ENCODE measurements at places on chromosomes 11 and 22.

DNA sequence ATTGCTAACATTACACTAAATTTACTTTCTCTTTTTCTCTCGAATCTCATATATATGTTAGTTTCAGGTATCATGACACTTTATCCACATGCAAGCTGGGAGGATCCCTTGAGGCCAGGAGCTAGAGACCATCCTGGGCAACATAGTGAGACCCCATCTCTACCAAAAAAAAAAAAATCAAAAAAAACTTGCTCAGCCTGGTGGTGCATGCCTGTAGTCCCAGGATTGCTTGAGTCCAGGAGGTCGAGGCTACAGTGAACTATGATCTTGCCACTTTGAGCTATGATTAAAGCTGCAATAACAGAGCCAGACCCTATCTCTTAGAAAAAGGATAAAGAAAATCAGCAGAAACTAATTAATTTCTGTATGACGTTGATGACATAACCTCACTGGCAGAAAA, 3.7 kb upstream of the UPK3A start:
- no peak for DNase-seq

DNA sequence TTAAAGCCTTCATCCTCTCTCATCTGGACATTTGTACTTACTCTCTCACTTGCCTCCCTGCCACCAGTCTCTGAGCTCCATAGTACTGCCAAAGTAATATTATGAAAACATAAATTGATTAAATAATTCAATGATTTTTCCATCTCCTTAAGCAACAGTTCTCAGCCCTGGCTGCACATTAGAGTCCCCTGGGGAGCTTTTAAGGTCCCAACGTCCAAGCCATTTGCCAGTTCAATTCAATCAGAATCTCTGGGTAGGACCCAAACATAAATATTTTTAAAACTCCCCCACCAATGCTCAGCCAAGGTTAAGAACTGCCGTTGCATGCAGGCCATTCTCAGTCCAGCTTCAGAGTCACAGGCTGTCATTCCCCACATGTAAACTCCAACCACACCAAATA, 114.4 kb upstream of the BMAL1 start:
- no peak for DNase-seq

- no peak for DNase-seq
These were observed 73.2 kb downstream of the RAB38 start for GRCh38 chr11:88101881-88102597.

- no peak for DNase-seq
These were observed 112.9 kb upstream of the DDI1 start for GRCh38 chr11:103923451-103923931.

DNA sequence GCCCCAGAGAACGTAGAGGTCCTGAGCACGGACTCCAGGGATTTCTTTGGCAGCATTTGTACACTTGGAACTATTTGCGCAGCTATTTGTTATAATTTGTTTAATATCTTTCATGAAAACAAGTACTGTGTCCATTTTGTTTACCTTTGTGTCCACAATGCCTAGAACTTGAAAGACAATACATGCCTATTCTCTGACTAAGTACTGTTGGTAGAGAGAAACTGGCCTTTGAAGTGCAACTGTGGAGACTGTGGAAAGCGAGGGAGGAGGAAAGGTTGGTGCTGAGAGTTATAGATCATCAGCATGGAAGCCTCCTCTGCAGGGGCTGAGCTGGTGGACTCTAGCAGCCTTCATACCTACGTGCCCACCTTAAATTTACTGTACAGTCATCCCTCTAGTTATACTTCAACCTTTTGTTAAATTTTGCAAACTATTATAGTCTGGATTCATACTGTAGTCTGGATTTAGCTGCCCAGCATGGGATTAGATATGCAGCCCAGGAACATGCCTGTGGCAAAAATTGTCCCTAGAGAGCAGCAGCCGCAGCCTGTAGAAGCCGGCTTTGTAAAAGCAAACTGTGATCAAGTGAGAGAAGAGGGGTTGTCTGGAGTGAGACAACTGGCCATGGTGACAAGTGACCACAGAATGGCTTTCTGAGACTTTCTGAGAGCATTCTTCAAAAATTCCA, 24.2 kb upstream of the YAP1 start:
- no peak for DNase-seq

DNA sequence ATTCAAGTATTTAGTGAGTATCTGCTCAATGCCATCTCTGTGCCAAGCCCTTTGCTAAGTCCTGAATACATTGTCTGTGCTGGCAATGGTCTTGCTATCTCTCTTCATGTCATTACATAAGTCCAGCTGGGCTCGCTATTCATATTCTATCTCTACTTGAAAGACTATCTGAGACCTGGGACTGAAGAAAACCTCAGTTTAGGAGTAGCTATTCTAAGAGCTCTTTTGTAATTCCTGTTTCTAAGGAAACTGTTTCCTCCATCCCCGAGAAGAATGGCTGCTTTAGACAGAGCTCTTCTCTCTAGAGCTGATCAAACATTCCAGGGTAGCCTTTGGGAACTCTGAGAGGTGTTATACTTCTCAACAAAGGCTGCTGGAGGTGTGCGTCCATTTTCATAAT, 33.0 kb downstream of the SLC17A6 start:
- no peak for DNase-seq

- DNase-seq = no peak
These were observed 110.8 kb downstream of the KCNQ1OT1 start for GRCh38 chr11:2588809-2589537.

GRCh38 chr11:117476531-117477142, 149.0 kb downstream of the CEP164 start:
- DNase-seq = no peak

- no peak for DNase-seq
These were observed 999.0 kb downstream of the BRD1 start for GRCh38 chr22:48828688-48829087.

- no peak for DNase-seq
These were observed 118.8 kb downstream of the ATM start for GRCh38 chr11:108341654-108342053.

GRCh38 chr11:64192434-64192833, 6.5 kb downstream of the STIP1 start:
- DNase-seq = no peak

DNA sequence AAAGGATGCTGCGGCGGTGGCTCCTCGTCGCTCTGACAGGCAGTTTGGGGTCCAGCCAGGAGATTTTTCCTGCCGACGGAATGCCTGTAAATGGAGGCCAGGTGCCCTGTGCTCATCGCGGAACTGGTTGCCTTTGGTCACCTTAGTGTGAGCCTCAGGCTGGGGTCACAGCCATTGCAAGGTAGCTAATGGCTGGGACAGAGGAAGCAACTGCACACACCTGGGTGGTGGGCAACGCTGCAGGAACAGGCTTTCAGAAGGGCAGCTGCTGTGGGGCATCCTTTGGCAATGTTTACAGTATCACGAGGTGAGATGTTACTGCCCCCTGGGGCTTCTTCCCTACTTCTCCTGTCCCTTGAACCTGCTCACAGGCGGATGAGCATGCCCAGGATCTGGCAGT, 205.5 kb downstream of the GRIK4 start:
- no peak for DNase-seq

GRCh38 chr11:79285756-79286155, 155.1 kb downstream of the TENM4 start:
- no peak for DNase-seq

GRCh38 chr11:122004446-122004845, 111.6 kb downstream of the BLID start:
- no peak for DNase-seq

- DNase-seq = no peak
These were observed 34.7 kb downstream of the ATG16L2 start for GRCh38 chr11:72848846-72849466.

DNA sequence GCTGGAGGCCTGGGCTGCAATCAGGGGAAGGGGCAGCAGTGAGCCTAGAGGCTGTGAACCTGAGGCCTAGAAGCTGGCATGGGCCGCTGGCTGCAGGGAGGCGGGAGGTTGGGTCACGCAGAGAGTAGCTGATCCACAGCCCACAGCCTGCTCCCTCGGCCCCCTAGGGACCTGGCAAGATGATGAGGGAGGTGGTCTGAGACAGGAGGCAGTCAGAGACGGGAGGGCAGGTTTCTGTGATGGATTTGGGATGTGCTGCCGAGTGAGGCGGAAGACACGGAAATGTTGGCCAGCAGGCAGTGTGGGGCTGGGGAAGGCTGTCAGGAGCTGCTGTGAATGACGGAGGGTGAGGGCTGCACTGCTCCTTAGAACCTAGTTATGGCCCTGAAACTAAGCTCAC, 22.7 kb downstream of the LRFN4 start:
- DNase-seq = no peak

DNA sequence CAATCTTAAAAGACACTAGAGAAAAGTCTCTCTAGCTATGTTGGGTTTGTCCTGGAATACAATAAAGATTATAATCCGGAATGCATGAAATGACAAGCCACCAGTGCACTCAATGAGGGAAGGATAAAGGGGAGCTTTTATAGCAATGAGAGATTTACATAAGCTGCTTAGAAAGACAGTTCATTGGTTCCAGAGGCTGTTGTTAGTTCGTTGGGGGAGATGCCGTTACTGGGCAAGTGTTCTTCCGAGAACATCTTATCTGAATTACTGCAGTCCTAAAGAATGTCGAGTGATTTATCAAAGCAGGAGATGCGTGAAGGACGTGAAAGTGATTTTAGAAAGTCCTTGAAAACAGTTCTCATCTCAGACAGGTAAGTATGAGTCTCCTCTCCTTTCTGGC, 33.6 kb downstream of the SYN3 start:
- no peak for DNase-seq

- DNase-seq = no peak
These were observed 41.1 kb downstream of the OSBPL5 start for GRCh38 chr11:3123761-3124733.

DNA sequence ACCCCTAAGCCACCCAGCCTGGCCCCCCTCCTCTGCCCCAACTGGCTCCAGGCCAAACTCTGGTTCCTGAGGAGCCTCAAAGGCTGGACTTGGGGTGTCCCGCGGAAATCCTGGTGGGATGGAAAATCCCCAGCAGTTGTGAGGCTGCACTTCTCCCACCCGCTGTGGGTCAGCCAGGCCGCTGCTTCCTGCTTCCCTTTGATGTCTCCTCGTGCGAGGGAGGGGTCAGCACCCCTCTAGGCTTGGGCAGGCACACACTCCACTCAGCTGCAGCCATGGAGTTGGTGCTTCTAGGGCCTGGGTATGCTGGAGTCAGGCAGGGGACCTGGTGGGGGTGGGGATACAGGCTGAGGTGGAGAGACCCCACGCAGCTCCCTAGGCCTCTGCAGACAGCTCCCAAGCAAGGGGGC, 12.0 kb downstream of the KCNQ1OT1 start:
- DNase-seq = no peak

- DNase-seq = no peak
These were observed 20.1 kb upstream of the CARS1 start for GRCh38 chr11:3077189-3077836.

DNA sequence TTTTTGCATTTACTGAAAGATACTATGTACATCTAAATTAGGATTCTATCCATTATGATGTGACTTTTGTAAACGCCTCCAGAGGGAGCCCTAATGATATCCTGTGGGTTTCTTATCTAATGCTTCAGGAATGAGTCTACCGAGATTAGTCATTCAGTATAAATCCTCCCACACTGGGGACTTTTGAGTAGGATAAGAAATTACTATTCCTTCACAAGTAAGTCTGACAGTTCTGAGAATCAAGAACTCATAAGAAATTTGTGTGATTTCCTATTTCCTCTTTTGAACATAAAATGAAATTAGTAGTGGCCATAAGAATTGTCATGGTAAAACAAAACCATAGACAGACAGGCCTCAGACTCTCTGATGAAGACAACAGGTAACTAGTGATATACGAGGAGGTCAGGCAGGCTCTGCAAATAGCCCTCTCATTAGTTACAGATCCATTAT, 10.0 kb upstream of the OR5M1 start:
- DNase-seq = no peak

DNA sequence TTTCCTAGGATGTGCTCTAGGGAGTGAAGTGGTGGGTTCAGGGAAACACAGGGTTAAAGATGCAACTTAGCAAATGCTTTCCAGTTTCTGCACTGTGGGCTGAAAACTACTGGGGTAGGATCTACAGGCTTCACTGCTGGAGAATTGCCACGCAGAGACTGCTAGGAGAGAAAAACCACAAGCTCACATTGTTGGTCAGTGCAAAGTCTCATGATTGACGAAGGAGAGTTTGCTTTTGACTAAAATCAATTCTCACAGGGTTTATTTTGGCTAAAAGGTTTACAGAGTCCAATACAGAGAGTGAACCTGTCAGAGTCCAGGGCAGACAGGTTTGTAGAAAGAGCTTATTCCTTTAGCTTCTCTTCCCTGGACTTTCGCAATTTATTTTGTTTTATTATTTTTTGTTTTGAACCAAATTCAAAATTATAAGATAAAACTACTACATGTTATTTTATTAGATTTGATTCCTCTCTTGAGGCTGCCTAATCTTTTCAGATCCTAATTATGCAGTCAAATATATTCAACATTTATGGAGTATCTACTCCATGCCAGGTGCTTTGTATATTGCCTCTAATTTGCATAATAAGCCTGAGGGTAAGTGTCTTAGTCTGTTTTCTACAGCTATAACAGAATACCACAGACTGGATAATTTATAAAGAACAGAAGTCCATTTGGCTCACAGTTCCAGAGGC, 64.7 kb downstream of the MTNR1B start:
- no peak for DNase-seq

- no peak for DNase-seq
These were observed 737 bp downstream of the RBM4 start for GRCh38 chr11:66639066-66639813.

GRCh38 chr11:134634897-134635831, 223.1 kb upstream of the B3GAT1 start:
- no peak for DNase-seq

DNA sequence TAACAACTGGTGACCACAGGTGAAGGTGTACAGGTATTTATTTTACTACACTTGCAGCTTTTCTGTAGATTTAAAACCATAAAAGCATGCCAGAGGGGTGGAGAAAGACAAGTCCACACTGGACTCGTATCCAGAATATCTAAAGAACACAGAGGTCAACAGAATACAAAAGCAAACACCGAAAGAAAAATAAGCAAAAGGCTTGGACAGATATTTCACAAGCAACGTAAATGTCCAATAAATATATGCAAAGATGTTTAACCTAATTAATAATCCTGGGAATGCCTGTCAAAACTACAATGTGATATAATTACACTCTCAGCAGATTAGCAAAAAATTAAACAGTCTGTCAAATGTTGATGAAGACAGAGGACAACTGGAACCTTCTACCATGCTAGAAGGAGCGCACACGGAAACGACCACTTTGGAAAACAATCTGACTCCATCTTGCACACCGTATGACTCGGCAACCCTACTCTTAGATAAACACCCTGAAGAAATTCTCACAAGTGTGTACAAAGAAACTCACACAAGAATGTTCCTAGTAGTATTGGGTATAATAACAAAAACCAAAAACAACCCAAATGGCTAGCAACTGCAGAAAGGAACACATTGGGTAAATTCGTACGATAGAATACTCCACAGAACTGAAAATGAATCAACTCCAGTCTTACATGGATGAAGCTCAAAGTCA, 27.2 kb downstream of the GNB1L start:
- DNase-seq = no peak

- no peak for DNase-seq
These were observed 83.9 kb upstream of the USP47 start for GRCh38 chr11:11757909-11758308.
